ENCODE measurements at places on chromosomes 6 and 20.

- DNase-seq, result no peak
These were observed 546 bp upstream of the KLHL32 start for GRCh38 chr6:96923871-96924493.

- no peak for DNase-seq
These were observed 1607.2 kb downstream of the GRIK2 start for GRCh38 chr6:103000688-103001087.

DNA sequence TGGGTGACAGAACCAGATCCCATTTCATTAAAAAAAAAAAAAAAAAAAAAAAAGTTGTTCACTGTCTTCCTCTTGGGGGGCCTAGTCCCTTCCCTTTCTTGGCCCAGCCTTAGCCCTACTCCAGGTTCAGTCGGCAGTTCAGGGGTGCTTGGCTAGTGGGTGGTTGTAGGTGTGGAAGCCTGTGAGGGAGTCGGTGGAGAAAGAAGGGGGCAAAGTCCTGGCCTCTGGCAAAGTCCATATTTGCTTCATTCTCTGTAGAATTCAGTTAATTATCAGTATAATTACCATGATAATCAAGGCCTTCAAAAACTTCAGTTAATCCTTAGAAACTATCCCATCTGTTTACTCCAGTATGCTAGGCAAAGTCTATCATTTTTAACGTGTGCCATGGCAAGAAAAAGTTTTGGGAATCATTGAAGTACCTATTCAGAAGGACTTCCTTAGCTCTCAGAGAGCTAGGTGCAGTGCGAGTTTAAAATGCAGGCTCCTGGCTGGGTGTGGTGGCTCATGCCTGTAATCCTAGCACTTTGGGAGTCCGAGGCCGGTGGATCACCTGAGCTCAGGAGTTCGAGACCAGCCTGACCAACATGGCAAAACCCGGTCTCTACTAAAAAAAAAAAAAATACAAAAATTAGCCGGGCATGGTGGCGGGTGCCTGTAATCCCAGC is 205.7 kb upstream of the ARG1 start:
- DNase-seq, result no peak

DNA sequence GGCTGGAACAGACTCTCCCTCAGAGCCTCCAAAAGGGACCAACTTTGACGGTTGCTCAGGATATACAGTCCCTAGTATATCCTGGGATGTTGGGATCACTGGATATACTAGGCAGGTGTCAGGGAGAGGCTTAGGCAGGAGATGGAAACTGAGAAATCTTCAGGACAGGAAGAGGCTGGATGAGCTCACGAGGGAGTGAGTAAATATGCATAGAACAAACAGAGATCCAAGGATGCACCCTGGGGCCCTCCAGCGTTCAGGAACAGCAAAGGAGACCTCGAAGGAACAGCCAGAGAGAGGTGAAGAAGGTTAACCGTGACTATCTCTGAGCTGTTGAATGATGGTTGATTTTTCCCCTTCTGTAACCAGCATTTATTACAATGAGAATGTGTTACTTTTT is 191.3 kb downstream of the BMP7 start:
- no peak for DNase-seq

DNA sequence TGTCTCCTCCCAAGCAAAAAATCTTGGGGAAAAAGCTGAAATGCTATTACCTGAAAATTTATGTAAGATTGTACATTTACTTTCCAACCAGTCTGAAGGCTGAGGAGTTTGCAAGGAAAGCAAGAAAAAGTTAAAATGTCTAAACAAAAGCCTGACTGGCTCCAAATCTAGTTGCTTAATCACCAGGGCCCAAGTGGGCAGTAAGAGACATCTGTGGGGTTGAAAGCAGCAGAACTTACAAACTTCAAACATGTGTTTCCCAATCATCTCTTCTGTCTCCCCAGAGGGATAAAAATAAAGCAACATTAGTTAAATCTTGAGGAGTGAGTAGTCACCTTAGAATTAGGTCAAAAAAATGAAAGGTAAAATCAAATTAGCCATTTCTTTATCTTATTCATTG is 98.6 kb downstream of the OGFRL1 start:
- DNase-seq, result no peak

DNA sequence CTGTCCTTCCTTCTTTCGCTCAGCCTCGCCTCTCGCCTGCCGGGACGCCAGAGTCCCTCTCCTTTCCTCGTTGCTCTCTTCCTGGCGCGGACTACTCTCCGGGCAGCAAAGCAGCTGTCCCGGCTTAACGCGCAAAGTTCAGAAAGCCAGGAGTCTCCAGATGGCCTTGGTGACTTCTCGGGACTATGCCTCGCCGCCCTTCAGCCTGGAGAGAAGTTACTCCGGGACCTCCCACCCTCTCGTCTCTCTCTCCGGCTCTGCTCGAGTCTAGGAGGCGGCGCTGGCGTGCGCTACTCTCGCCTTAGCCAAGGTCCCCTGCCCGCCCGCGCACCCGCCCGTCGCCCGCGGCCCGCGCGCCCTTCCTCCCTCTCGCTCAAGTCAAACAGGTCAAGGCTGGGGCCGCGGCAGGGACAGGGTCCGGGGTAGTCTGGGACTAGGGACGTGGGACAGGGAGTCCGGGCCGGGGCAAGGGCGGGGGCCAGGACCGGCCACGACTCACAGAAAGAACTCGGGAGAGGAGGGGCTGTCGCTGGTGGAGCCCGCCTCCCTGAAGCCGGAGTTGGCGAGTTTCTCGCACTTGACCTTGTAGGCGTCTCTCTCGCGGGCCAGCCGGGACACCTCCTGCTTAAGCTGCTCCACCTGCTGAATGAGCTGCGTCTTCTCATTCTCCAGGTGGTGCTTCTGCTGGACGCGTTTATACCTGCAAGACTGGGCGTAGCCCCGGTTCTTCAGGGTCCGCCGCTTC is 1.5 kb downstream of the MAFB start:
- DNase-seq, result no peak

DNA sequence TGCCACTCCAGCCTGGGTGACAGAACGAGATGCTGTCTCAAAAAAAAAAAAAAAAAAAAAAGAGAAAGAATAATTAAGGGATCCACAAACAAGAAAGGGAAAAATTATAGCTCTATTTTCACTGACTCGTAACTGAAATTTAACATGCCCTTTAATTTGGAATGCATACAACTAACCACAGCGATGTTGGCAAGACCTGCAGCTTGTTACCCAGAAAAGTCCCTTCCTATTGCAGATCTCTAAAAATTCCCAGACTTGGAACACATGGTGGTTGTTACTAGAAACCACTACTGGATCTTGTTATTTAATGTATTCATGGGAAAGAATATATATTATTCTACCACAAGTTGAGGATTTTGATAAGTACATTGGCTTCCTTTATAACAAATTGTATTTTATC is 27.8 kb upstream of the SMIM28 start:
- no peak for DNase-seq

DNA sequence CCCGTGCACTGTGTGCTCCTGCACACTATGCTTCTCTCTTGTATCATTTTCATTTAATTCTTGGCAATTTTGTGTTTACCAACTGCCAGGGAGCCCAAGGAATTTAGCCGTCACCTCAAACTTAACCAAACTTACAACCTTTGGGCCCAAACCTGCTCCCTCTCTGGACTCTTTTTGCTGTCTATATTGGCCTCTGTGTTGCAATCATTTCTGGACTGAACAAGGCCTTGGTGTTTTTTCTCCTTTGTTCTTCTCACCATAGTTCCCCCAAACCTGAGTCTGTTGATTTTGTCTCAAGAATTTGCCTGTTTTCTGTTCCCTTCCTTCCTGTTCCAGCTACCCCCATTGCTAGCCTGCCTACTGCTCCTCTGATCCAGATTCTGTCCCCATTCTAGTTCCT is 19.2 kb downstream of the DCBLD1 start:
- no peak for DNase-seq

DNA sequence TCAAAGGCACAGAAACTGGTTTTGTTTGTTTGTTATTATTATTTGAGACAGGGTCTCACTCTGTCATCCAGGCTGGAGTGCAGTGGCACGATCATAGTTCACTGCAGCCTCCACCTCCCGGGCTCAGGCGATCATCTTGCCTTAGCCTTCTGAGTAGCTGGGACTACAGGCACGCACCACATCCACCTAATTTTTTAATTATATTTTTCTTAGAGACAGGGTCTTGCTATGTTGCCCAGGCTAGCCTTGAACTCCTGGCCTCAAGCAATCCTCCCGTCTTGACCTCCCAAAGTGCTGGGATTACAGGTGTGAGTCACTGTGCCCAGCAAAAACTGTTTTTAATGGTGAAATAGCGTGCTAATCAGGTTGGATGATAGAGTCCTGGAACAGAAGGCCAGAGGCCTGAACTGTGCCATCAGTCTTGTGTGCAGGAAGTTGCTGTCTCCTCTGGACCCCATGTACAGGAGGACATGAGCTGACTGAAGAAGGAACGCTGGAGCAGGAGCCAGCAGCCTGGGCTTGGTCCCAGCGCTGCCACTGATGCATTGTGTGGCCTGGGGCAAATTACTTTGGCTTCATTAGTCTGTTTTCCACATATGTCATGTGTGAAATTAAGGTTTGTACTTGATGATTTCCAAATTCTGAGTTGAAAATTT is 4.9 kb downstream of the TM9SF4 start:
- DNase-seq, result no peak

DNA sequence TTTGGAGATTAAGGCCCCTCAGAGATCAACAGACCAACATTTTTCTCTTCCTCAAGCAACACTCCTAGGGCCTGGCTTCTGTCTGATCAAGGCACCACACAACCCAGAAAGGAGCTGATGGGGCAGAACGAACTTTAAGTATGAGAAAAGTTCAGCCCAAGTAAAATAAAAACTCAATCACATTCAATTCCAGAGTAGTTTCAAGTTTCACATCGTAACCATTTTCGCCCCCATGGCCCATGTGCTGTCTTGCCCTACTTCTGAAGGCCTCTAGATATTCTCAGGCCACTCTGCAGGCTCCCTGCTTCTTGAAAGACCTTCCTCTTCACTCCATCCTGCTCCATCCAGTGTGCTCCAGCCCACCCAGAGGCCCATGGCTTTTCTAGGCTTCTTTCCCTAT is 4.2 kb downstream of the IL17A start:
- no peak for DNase-seq

DNA sequence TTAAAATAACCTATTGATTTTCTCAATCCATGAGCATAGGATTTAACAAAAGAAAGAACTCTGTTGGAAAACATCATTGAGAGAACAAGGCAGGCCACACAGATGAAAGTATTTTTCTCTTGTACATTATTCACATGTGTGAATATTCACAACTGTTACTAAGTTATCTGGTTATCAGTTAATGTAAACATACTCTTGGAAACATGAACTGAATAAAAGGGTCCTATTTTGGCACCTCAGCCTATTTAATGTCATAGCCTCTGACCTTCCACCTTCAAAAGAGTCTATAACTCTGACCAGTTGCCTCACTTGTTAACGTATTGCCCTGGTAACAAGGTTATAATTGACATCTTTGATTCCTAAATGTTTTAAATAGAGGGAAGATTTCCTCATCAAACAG is 8.1 kb downstream of the SYCP2 start:
- DNase-seq, result no peak

- no peak for DNase-seq
These were observed 12.0 kb downstream of the NCOA5 start for GRCh38 chr20:46077642-46078305.

GRCh38 chr20:41352666-41353065 is 12.0 kb downstream of the LPIN3 start:
- no peak for DNase-seq
